ENCODE measurements at places on chromosomes 2 and 18.

DNA sequence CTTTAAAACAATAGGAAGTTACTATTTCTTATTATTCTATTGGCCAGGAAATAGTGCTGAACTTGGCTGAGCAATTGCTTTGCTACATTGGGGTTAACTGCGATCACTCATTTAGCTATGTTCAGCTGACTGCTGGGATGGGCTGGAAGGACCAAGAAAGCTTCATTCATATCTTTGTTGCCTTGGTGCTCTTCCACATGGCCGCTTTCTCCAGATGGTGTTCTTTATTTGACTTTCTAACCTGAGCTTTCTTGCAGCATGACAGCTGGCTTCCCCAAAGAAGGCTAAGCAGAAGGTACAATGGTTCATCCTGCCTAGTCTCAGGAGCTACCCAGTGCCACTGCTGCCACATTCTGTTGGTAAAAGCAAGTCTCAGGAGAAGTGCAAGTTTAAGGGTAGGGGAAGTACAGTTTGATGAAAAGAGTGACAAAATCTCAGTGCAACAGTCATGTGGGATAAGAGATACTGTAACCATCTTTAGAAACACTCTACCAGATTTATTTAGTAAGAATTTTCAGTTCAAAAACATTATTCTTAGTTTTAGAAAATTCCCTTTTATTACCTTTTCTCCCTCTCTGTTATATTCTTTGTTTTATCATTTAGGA, 180.6 kb upstream of the RBMS1 start:
- no peak for DNase-seq

DNA sequence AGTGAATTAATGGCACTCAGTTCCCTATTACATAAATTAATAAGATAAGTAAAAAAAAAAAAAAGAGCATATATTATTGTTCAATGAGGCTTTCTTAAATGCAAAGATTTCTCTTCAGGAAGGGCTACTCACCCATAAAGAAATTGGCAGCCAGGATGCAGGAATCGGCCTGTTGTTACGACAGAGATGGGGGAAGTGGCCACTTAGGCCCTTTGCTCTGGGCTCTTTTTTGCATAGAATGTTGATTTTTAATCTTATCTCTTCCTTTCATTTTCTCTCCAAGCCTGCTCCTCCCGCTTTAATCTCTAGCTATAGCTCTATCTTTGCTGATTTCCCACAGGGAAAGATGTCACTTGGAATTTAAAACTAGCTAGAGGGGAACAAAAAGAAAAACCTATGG, 391.8 kb upstream of the CRIM1 start:
- no peak for DNase-seq

DNA sequence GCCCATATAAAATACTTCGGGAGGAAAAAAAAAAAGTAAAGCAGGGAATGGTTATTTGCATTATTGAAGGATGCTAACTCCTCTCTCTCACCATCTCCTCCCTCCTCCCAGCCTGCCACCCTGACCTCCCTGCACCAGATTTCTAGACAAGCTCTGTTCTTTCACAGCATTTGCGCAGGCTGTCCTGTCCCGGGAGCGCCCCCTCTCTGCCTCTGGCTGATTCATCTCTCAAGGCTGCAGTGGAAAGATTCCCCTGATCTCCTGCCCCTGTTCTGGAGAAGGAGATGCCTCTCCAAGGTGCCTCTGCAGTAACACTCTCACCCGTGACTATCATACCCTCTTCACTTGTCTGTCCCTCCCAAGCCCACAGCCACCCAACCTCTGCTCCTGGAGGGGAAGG, 38.5 kb downstream of the COL4A4 start:
- no peak for DNase-seq

DNA sequence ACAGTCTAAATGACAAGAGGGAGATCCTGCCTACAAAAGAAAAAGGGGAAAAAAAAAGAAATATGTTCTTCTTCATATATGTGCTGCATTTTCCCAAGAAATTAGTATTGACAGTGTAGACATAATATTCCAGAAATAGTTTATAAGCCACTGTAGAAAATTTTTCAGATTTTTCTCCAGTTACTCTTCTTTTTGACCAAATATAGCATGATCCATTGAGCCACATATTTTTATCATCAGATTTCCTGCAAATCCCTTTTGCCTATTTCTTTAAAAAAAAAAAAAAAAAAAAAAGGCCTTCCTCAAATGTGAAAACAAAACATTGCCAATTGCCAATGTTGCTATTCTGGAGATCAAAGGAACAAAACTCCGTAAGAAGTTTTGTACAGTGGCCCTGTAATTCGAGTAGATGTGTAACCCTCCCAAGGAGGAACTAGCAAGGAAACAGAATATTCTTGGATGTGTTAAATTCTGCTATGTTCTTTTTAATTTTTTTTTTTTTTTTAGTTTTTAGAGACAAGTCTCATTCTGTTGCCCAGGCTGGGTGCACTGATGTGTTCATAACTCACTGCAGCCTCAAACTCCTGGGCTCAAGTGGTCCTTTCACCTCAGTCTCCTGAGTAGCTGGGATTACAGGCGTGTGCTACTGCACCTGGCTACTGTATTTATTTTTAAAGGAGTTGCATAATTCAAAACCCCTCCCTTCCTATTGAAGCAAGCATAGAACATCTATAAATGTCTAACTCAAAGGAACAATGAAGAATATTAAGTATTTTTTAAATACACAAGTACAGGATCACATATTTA, 12.5 kb upstream of the CABYR start:
- DNase-seq: peak; percentile 68

DNA sequence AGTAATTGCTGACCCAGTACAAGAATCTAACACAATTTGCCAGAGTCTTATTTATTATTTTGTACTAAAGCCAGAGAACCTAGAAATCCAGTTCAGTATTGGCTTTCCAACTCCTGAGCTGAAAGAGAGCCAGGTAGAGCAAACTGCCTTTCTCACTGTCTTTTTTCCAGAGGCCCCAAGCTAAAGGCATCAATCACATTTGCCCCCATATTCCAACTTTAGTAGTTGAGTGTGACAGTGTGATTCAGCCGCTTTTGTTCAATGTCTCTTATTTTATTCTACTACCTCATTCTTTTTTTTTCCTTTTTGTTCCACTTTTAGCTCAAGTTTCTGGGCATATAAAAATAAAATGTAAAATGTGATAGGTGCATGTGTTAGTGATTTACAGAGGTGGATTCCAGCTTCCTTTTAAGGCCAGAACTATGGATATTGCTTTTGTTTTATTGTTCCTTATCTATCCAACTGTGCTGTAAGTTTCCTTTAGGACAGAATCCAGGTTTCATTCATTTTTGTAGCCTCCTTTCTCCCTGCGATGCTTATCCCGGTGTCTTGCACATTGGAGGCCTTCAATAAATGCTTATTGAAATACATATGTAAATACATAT, 153.0 kb downstream of the ZEB2 start:
- DNase-seq: no peak

DNA sequence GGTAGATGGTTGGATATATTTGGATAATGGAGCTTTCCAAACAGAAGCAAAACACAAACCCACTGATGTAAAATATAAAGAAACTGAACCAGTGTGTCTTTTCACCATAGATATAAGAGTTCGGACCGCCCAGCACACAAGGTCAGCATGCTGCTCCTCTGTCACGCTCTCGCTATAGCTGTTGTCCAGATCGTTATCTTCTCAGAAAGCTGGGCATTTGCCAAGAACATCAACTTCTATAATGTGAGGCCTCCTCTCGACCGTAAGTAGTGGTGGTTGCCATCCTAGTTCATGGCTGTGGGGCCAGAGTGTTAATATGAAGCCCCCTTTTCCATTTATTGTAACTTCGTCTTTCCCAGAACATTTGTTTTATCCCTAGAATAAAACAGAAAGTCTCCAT, 125.2 kb upstream of the LYPD6 start:
- DNase-seq: no peak
